ENCODE measurements at places on chromosomes 3 and 15.

DNA sequence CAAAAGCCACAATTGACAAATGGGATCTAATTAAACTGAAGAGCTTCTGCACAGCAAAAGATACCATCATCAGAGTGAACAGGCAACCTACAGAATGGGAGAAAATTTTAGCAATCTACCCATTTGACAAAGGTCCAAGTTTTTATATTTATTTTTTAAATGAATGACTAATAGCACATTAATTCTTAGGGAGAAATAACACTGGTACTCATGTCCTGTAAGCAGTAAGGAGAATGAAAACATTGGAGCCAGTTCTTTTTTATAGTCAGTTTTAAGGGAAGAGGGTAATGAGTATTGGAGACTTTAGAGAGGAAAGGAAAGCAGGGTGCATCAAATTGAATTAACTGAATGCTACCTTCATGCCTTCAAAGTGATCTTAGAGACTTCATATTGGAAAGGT, 404.7 kb upstream of the TGFBR2 start:
- ATAC-seq, result no peak

GRCh38 chr3:48980295-48980694, 9.7 kb upstream of the P4HTM start:
- ATAC-seq, result no peak

- no peak for ATAC-seq
These were observed 63.7 kb upstream of the ULK4 start for GRCh38 chr3:42025370-42026138.

- no peak for ATAC-seq
These were observed 10.3 kb downstream of the MYL3 start for GRCh38 chr3:46852839-46853355.

DNA sequence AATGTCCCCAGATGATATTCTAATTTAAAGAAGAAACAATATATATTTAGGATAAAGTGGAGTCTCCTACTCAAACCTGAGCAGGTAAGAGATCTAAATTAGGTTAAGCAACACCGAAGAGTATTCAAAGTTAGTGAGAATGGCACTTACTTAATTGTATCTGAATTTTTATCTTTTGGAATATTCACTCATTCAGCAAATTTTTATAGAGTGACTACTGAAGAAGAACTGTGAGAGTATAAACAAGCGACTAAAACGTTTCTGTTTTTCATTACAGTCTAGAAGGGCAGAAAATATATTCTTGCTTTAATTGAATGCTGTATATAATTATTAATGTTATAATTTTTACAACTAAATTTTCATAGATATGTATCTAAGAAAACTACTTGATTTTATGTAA, 567.7 kb upstream of the TBL1XR1 start:
- no peak for ATAC-seq

- ATAC-seq, result no peak
These were observed 18.3 kb downstream of the SLCO3A1 start for GRCh38 chr15:91871837-91872236.

GRCh38 chr3:171094411-171094810, 67.9 kb upstream of the SLC2A2 start:
- no peak for ATAC-seq

DNA sequence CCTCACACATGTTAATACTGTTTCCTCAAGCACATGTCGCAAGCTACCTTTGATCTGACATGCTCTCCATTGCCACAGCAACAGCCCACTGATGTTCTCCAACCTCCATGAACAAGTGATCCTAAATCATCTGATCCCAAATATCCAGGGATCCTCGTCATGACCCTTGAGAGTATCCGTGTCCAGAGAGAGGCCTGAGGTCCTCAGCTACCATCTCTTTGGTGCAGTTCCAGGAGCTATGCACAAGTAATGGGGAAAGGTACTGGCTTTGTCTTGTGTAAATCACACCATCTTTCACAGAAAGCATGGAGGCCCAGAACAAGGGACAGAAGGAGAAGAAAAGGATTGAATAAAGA, 2.4 kb downstream of the GCSAM start:
- ATAC-seq, result no peak

- ATAC-seq, result no peak
These were observed 2.8 kb upstream of the THSD4 start for GRCh38 chr15:71112429-71112828.

GRCh38 chr3:58799271-58799670, 132.7 kb upstream of the FAM3D start:
- no peak for ATAC-seq

DNA sequence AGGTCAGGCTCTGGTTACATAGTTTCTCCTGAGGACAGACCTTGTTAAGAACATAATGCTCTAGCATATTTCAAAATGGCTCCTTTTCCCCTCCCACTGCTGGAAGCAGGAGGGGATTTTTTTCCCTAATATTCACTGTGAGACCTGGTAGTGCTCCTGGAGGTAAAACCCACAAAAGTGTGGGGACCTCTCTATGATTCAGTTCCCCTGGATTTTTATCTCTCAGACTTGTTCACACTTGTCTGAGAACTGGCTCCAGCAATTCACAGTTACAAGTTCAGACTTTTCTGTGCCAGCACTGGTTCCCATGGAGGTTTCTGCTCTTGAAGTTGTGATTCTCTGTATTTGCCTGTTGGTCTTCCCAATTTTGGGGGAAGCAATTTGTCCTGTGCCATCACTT, 36.3 kb upstream of the PCOLCE2 start:
- ATAC-seq, result no peak

All from activated CD4-positive, CD25-positive, alpha-beta regulatory T cell treated with anti-CD3 and anti-CD28 coated beads, Interleukin-2, amount 50 U/mL, for 24 hours (primary cell).